ENCODE measurements at places on chromosomes 5 and 9.

- no peak for DNase-seq
Observed at GRCh38 chr9:6502399-6502798, 89.4 kb downstream of the UHRF2 start.

DNA sequence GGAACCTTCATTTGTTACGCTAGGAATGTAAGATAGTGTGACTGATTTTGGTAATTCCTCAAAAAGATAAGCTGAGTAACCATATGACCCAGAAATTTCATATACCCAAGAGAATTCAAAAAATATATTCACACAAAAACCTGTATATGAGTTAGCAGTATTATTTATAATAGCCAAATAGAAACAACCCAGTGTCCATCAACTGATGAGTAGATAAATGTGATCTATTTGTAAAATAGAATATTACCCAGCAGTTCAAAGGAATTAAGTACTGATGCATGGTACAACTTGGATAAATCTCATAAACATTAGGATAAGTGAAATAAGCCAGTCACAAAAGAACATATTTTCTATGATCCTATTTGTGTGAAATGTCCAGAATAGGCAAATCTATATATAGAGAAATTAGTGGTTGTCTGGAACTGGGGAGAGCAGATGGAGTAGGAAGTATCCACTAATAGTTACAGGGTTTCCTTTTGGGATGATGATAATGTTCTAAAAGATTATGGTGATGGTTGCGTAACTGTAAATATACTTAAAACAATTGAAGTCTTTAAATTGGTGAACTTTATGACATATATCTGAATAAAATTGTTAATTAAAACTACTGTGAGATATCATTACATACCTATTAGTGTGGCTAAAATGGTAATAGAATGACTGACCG is 10.2 kb downstream of the MARCHF6 start:
- no peak for DNase-seq

DNA sequence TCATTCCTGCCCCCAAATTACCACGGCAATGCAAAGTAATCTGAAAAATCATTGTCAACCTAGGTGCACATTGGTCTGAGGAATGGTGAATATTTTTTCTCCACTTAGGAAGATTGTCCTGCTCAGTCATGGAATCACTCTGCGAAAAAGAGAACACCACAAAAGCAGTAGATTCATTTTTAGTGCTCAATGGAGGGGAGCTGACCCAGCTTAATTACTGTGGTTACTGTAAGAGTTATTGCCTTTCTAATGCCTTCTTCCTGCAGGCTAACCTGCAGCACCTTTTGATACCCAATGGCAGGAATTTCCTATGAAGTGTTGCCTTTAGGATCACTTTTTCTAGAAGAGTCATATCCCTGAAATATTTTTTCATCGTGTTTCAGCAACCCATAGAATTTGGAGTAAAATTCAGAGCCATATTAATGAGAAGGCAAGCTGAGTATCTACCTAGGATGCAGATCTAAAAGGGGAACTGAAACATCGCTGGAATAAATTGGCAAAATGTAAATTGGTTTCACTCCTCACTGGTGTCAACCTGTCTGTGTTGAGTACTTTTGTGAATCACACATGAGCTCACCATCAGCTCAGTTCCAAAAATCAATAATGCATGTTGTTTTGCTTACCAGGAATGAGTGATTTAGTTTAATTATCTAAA is 464.5 kb downstream of the CSNK1G3 start:
- DNase-seq = no peak

- DNase-seq = no peak
Observed at GRCh38 chr9:134208310-134208841, 44.0 kb upstream of the RNU6ATAC start.

DNA sequence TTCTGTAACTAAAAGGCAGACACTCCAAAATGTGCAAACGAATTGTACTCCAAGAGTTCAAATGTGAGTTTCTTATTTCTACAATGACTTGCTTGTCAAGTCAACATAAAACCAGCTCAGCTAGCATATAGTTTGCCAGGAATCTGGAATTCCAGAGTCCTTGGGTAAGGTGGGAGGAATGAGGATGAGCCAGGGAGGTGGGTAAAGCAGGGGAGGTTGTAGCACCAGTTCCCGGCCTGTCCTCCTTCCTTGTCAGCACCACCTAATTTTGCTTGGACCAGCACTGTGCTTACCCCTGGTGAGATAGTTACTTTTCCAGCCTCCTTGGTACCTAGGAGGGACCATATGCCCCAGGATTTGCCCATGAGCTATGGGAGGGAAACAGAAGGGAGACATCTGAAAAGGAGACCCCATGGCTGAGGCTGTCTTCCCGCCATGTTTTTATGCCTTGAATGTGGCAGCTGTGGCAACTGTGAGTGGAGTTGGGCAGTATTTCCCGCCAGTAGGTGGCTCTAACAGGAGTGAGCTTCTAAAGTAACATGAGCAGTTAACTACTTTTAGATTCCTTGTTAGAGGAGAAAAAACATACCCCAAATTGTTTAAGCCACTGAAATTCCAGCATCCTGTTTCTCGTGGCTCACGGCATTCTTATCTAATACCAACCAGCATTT is 302.5 kb downstream of the TENT4A start:
- DNase-seq = no peak

DNA sequence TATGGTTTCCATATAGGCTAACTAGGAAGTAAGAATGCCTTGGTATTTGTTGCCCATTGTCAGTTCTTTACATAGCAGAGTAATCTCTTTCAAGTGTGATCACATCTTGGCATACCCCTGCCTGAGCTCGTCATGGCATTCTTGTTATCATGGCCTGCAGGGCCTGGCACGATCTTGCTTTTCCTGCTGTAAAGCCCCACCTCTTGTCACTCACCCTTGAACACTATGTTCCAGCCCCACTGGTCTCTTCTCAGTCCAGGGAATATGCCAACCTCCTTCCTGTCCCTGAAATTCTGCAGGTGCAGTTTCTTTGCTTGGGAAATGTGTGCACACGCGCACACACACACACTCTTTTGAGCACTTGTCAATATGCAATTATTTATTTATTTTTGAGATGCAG is 250.2 kb upstream of the DMRT1 start:
- DNase-seq = no peak

DNA sequence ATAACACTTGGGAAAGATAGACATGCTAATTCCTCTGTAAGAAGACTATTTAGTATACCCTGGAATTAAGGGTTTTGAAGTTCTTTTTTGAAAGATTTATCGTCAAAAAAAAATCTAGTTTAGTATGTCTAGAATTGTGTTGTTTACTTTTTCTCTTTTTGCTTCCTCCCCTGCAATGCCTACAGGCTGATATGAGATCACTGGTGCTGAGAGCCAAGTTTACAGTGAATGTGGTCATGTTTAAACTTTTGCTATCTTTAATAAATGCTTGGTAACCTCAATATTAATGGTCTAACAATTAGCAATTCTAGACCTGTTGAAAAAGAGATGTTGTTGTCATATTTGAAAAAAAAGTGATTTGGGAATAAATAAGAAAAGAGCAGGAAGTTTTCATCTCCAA is 86.1 kb downstream of the CWC27 start:
- no peak for DNase-seq

- no peak for DNase-seq
Observed at GRCh38 chr5:163867738-163868137, 362.3 kb downstream of the MAT2B start.

DNA sequence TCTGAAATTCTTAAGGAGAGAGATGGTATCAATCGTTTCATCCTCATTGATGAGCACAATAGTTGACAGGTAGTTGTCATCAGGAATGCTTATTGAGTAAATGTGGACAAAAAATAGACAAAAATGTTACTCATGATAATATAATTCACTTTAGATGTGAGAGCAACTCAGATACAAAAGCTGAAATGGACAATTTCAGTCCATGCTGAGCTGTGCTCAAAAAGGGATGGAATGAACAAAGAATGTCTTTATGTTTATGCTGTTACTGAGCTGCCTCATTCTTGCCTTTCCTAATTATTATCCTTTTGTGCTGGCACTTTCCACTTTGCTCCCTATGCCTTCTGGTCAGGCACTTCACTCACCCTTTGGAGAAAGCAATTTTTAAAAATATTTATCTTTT is 49.5 kb downstream of the JAKMIP2 start:
- no peak for DNase-seq

DNA sequence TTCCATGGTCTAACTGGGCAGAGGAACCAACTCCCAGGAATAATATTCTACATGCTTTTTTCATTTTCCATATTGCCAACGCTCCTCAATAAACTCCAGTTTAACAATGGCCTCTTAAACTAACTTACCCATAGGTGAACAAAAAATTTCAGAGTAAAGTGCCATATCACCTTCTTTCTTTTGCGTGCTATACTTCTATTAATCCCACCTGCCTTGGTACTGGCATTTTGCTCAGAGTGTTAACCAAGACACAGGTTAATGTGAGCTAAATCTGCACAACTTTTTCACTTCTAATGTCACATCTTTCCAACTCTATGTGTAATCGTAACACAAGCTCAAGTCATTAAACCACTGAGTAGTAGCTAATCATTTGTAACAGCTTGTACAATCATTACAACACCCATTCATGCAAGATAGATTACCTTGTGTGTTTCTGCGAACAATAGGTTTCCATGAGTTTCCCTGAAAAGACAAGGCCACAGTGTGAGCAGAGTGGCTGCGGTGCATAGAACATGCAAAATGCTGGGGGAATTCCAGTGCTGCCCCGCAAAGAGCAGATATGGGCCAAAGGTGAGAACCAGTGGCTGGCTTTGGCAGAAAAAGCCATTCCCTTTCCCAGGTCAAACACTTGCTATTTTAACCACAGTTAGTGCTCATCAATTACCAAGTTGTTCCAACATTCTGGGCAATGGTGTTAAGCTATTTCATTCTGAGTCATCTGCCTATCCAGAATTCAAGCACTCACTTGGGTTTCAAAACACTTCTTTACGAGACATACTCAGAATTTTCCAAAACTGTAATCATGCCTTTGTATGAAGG is 42.8 kb downstream of the TIMD4 start:
- no peak for DNase-seq

DNA sequence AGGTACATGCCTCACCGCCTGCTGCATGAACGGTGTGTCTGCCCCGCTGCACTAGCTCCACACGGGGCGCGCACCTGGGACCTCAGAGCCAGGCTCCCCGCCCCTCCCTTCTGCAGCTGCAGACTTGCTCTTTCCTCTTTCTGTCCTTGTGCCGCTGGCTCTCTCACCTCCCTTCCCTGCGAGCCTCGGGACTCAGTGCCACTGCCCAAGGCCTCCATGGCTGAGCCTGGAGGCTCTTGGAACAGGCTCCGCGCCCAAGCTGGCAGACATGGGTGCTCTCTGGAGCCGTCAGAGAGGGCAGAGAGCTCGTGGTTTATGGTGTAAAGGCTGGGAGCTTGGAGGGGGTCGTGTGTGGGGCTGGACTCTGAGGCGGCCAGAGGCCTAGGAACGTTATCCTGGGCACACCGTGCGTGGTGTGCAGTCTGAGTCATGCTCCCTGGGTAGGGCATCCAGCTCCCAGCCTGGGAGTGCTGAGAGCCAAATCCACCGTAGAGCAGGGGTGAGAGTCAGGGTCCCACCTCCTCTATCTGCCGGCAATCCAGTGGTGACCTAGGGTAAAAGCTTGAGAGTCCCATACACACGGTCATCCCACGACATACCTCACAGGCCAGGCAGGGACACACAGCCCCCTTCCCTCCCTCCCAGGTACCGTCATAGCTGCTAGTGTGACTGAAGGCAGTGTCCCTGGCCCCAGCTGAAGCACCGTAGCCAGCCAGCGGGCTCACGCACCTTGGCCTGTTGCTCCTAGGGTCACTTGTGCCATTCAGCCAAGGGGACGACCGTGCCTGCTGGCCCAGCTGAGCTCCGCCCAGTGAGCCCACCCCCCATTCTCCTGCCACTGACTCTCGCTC is 22.4 kb downstream of the GOLGA2 start:
- DNase-seq = no peak

DNA sequence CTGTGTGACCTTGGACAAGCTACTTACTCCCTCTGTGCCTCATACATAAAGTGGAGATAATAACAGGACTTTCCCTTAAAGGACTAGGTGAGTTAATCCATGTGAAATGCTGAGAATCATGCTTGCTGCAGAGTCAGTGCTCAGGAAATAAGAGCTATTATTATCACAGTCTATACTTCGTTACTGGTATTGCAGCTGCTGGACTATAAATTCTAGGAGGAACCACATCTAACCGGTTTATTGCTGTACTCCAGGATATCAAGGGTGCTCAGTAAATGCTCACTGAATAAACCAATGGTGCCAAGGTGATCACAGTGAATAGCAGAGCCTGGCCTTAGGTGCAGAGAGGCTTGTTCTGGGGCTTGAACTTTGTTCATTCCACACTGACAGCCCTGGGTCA is 69.3 kb downstream of the HSPA4 start:
- DNase-seq = no peak

- no peak for DNase-seq
Observed at GRCh38 chr5:138138949-138139780, at the start of gene NME5. Gene NME5 (minus strand): TSS chr5:138139428. CDS start chr5:138138780, 648 bp downstream.

DNA sequence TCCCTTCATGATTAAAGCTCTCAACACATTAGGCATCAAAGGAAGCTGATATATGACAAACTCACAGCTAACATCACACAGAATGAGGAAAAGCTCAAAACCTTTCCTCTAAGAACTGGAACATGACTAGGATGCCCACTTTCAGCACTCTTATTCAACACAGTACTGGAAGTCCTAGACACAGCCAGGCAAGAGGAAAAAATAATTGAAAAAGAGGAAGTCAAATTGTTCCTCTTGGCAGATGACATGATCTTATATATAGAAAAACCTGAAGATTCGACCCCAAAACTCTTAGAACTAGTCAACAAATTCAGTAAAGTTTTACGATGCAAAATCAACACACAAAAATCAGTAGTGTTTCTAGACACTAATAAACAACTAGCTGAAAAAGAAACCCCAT is 144.3 kb upstream of the NREP start:
- DNase-seq = no peak

DNA sequence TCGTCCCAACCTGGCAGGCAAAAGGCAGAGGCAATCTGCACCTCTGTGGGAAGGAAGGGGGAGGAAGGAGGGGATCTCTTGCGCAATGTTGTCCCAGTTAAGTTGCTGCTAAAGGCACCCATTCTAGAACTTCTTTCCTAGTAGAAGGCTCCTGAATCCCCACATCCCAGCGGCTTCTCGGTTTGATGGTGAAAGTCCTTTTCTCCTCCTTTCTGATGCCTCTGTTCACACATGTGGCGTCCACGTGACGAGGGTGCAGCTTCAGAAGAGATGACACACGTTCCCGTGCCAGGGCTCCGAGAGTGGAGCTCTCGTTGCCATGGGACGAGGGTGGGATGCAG is 96.9 kb upstream of the FCN2 start:
- no peak for DNase-seq
